ENCODE measurements at places on chromosomes 5 and 9.

GRCh38 chr9:114108016-114108833, 9.1 kb upstream of the KIF12 start:
- DNase-seq: peak; percentile 89

DNA sequence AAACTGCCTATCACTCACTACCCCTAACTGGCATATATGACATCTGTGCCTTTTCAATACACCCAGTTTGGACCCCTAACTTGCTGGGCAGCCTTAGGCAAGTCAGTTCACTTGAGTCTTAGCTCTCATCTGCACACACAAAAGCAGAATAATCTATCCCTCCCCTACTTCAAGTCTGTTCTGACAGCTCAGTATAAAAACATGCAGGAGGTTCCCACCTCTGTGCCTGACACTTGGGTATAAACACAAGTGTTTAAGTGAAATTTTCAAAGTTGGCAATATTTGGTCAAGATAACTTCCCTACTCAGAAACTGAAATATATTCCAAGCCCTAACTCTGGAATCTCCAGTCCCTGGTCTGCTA, 12.6 kb downstream of the HNRNPH1 start:
- no peak for DNase-seq

GRCh38 chr5:75468593-75468992, 42.8 kb downstream of the CERT1 start:
- no peak for DNase-seq

- no peak for DNase-seq
These were observed 94.9 kb upstream of the TNC start for GRCh38 chr9:115212832-115213231.

DNA sequence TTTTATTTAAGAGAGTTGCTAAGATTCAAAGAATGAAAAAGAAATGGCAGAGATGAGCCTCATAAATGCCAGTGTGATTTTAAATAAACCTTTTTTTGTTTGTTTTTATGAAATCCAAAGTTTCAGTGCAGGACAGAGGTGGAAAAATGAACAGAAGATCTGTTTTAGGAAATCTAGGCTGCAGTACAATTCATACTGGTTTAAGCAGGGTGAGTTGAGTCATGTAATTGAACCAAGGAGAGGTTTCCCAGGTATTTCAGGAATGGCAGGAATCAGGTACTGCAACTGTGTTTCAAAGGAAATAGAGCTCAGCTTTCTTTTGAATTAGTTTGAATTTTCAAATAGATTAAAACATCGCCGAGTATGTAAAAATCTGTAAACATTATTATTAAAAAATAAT, 3.0 kb upstream of the ANKRD31 start:
- DNase-seq: no peak

DNA sequence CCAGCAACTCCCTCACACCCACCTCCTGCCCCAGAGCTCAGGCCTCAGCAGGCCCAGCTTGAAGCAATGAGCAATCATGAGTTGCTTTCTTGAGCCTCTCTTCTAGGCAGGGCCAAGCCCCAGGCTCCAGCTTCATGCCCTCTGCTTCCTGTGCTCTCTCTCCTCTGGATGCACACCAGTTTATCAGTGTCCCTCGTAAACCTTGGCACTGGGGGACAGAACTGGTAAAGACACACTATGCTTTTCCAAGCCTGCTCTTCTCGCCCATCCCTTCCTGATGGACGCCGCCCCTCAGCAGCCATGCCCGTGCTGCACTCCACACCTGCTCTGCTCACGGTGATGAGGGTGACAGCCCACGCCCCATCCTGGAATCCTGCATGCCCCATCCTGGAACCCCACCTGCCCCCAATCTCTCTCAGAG, 49.4 kb upstream of the ORM1 start:
- DNase-seq: no peak

- peak; percentile 76 for DNase-seq
These were observed 54.5 kb downstream of the ADAM19 start for GRCh38 chr5:157520911-157521703.

DNA sequence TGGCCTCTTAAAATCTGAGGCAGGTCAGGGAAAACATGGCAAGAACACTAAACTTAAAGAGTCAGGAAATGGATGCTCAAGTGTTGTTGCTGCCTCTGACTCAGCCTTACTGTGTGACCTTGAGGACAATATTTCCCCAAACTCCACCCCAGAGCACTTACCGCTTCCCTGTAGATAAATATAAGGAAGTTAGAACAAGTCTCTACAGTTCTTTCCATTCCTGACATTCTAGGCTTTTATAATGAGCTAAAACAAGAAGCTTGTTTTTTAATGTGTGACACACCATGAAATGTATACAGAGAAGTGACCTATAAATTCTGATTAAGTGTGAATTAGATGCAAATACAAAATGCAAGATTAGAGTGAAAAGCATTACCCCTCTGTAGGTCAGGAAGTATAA, 129.3 kb downstream of the GRIA1 start:
- peak; percentile 71 for DNase-seq

DNA sequence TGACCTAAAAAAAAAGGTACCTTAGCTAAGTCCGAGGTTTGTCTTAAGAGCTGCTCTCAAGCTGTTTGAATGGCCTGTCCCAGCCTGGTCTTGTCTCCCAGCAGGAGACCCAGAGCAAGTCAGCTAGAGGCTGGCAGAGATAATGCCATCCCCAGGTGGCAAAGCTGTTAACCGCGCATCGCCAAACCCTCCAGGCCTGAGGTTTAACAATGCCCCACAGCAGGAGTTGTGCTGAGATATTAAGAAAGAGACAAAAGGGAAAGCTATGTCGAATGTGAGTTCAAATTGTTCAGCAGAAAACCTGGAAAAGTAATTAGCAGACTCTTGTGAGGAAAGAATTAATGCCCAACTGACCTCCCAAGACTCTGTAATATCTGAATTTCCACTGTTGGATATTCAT, 187.1 kb downstream of the FSTL4 start:
- DNase-seq: no peak

DNA sequence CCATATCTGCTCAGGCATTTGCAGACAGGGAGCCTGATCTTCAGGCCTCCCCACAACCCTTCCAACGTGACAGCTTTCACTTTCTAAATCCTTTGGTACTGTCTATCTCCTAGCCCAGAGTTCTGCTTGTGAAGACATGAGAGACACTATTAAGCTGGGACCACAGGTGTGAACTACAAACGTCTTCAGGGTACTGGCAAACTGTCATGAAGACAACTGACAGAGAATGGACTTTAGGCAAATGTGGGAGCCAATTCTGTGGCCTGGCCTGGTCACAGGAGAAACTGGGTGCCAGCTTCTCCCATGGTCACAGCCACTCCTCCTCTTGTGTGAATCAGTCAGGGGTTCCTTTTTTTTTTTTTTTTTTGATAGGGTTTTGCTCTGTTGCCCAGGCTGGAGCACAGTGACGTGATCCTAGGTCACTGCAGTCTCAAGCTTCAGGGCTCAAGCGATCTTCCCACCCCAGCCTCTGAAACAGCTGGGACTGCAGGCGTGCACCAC, 10.4 kb downstream of the TRIM14 start:
- no peak for DNase-seq

GRCh38 chr9:6909181-6909580, 151.4 kb downstream of the KDM4C start:
- DNase-seq: no peak

DNA sequence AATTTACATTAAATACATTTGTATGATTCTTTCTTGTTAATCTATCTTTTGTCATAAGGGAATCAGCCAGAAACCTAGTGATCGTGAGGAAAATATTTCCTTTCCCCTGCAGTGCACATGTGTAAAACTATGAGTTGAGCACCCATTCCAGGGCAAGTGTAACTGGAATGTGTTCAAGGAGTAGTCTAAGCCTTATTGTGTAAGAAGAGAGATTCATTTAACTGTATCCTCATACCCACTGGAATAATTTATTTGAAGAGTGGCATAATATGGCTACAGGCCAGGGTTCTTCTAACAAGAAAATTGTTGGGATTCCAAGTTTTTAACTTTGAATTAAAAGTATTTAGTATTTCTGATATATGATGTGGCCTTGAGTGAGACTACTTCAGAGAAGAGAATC, 1692.7 kb downstream of the EFNA5 start:
- DNase-seq: no peak

- DNase-seq: peak; percentile 82
These were observed 7.0 kb downstream of the NOTCH1 start for GRCh38 chr9:136538599-136539426.

GRCh38 chr9:3497401-3497800, 28.4 kb downstream of the RFX3 start:
- peak; percentile 67 for DNase-seq

- DNase-seq: no peak
These were observed 92.2 kb downstream of the APBA1 start for GRCh38 chr9:69579760-69580581.

- DNase-seq: no peak
These were observed 995.4 kb upstream of the ACO1 start for GRCh38 chr9:31389075-31389474.

GRCh38 chr5:160089531-160089930, 29.7 kb downstream of the PWWP2A start:
- DNase-seq: peak; percentile 11

DNA sequence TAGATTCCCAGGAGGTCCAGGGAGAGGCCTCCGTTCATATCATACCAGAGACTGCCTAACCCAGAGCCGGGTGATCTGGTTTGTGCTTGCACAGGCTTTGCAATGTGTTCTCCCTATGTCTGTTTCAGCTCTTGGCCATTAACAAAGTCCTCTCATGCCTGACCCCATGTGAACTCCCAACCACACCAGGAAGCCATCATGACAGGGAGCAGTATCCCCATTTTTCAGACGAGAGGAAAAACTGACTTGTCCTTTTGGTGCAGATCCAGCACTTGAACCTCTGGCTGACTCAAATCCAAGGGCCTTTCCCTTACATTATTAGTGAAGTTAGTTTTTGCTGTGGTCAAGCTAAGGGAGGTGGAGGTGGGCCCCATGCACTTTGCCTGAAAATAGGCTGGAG, 58.4 kb downstream of the TEX10 start:
- DNase-seq: no peak

DNA sequence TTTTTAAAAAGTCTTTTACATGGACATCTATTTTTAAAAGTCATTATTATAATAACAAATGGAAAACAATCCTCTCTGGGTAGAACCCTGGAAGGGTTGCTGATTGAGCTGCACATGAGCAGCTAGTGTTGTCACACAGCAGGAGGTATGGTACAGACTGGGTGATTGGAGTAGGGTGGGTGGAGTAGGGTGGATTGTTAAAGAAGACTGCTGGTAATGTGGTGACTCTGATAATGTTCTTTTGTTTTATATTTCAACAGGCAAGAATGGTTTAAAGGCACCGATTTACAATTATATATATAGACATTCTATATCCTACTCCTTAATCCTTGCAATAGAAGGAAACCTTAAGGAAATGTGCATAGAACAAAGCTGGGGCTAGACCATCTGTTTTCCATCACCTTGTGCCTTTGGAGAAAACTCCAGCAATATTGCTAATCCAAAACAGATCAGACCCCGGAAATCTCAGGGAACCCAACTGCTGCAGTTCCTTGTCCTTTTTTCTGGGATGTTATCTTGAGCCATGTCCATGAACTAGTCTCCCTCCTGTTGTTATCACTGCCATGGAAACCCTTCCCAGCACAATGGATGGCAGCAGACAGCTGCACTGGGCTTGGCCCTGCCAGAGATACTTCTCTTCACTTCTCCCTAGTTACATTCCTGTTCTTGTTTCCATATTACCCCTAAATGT, 129.7 kb downstream of the YIPF5 start:
- no peak for DNase-seq

GRCh38 chr9:121107881-121108280, 33.1 kb downstream of the CNTRL start:
- no peak for DNase-seq

- DNase-seq: no peak
These were observed 290.1 kb upstream of the WWC1 start for GRCh38 chr5:168001318-168001717.

GRCh38 chr5:1520791-1521453, 2.8 kb downstream of the LPCAT1 start:
- no peak for DNase-seq

GRCh38 chr5:170640731-170641588, 137.1 kb downstream of the KCNIP1 start:
- DNase-seq: no peak

DNA sequence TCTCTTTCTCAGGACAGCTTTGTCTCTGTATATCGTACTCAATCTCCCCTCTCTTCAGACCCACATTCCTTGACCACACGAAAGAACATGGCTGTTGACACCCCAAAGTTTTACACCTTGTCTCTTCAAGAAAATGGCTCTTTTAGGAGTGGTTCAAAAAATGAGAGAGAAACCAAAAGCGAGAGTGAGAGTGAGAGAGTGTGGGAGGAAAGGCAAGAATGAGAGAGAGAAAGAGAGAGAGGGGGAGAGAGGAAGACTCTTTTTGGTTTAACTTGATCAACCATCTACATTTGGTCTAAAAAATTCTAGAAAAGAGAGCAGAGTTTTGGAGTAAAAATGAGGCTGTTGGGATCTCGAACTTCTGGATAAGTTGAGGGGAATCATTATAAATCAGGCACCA, 581.8 kb upstream of the WWC1 start:
- DNase-seq: no peak

DNA sequence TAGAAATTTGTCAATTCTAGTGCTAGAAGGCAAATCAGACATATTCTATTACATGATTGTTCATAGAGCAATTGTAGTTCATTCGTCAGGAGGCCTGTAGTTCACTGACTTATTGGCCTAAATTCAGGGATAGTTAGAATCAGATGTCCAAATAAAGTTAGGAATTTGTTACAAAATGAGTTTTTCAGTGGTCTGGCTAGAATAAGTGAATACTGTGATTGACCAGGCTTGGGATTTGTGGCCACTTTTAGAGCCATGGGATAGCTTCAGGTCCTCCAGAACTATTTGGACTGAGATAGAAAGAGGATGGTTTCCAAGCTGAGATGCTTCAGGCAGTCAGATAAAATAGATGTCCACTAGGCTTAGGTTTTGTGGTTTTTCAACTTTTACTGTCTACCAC, 199.1 kb upstream of the MPDZ start:
- DNase-seq: no peak

- DNase-seq: no peak
These were observed 133.0 kb downstream of the SLF1 start for GRCh38 chr5:94751460-94751859.

GRCh38 chr9:19174127-19174912, 47.0 kb upstream of the PLIN2 start:
- peak; percentile 77 for DNase-seq

DNA sequence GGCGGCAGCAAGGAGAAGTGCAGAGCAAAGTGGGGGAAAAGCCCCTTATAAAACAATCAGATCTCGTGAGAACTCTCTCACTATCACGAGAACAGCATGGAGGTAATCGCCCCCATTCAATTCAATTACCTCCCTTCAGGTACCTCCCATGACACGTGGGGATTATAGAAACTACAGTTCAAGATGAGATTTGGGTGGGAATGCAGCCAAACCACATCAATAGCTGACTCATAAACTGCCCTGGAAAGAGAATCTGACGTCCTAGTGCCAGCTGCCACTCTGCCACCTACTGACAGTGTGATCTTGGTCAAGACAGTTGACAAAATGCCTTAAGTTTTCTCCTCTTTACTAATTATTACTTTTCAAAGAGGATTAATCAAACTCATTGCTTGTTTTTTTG, 128.3 kb downstream of the GPBP1 start:
- peak; percentile 70 for DNase-seq

GRCh38 chr5:44919560-44919959, 110.8 kb downstream of the MRPS30 start:
- DNase-seq: no peak

Data from dermis blood vessel endothelial cell (primary cell).